ENCODE measurements at places on chromosomes 2 and 18. TPM values are rescaled to one million over a fixed set of nuclear protein-coding genes. Genes with fewer than 3 reads are reported as not detected.

- no peak for DNase-seq
Observed at GRCh38 chr2:191922736-191923651, 76.1 kb upstream of the CAVIN2 start.

DNA sequence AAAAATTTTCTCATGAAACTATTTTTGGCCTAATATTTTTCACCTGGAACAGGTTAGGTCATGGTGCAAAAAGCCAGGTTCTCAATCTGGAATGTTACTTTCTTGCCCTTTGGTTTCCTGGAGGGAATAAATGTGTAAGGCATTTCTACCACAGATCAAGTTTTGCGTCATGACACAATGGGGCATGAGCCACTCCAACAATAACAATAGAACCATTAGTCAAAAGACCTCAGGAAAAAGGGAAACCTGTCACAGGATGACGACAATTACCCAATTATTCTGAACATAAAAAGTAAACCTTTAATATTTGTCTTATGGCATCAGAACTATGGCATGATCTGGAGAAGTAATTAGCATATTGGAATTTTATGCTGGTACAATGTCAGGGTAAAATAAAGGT is 88.2 kb upstream of the HNRNPA3 start:
- DNase-seq, result peak; percentile 79

GRCh38 chr2:98089941-98090340 is 3.0 kb downstream of the VWA3B start:
- DNase-seq, result no peak

The HOXD13 gene
- not detected for total RNA-seq

GRCh38 chr2:192011196-192011595 is 164.3 kb upstream of the CAVIN2 start:
- peak; percentile 39 for DNase-seq

DNA sequence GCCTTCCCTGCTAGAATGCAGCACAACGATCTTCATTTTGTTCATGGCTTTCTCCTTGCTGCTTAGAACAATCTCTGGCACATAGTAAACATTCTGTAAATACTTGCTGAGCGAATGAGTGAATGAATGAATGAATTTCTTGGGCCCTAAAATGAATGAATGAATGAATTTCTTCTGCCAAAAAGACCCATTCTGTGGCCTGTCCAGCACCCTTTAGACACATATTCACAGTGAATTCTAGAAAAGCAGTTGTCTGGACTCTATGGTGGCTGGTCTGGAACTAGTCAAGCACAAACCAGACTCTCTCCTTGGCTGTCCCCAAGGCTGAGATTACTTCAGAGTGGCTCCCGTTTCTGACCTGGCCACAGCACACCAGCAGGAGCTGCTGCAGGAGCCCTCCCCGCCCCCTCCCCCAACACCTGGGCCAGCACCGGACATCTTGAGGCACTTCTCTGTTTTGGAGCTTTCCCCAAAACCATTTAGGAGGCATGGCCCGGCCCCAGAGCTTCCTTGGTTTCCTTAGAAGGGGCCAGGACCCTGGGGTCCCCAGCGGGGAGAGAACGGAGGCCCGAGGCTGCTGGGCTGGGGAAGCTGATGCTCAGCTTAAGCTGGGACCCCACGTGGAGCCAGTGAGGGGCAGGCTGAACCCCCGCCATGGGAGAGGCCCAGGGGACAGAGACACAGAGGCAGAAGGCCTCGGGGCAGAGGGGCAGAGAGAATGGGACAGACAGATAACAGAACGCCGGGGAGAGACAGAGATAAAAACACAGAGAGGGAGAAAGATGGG is 159.0 kb downstream of the ZFP36L2 start:
- no peak for DNase-seq

The STAT4 gene
- total RNA-seq, result 0.46 TPM

DNA sequence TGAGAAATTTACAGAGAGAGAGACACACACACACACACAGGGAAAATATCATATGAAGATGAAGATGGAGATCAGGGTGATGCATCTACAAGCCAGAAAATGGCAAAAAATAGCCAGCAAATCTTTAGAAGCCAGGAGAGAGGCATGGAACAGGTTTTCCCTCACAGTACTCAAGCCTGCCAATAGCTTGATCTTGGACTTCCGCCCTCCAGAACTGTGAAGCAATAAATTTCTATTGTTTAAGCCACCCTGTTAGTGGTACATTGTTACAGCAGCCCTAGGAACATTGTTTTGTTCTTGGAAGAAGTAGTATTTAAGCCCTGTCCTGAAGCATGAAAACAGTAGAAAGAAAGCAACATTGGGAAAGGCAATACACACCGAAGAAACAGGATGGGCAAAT is 292.0 kb upstream of the LRP1B start:
- DNase-seq, result no peak

The SAG gene
- not detected for total RNA-seq

GRCh38 chr2:100040906-100041305 is 101.5 kb downstream of the AFF3 start:
- no peak for DNase-seq

- no peak for DNase-seq
Observed at GRCh38 chr2:80464275-80464674, 159.7 kb upstream of the LRRTM1 start.

DNA sequence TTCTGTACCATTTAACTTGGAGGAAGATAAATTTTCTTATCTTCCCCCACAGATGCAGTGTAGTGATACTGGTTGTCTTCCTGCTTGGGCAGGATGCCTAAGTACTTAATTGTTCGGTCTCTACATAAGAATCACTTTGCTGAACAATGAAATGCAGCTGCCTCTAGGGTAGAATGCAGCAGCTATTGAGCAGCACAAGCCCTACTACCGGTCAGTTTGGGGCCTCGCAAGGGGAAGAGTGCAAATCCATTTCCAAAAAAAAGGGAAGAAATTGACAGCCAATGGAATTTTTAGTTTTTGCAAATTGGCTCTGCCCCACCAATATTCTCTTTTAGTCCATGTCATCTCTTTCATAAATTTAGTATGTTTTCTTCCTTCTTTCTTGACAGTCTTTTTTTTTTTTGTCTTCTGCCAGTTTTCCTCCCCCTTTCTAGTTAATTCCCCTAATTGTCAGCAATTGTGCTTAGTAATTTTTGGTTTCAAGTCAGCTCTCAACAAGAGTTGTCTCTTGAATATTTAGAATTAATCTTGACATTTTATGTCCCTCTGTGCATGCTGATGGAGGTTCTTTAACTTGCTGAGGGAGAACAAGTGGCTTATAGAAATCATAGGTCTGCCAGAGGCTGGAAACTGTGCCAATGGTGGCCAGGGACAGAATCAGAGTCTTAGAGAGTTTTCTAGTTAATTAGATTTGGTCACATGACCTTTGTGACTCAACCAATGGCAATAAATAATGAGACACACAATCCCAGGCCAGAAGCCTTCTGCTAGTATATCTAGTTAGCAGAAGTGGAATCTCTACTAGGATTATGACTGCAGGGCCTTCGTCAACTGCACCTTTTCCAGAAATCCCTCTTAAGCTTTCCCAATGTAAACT is 270.0 kb downstream of the CTNNA2 start:
- DNase-seq, result no peak

The TRMT61B gene
- total RNA-seq, result 14.9 TPM

GRCh38 chr2:240344904-240345303 is 90.6 kb upstream of the GPC1 start:
- no peak for DNase-seq
